ENCODE measurements at places on chromosomes 7 and 10. TPM values are rescaled to one million over a fixed set of nuclear protein-coding genes. Genes with fewer than 3 reads are reported as not detected.

GRCh38 chr10:62732841-62733653 lies 71.5 kb upstream of the ADO start:
- no peak overlapping the region for H3K4me3 ChIP-seq
- H3K36me3 ChIP-seq = peaks cover 2% of the 10 kb centered on the region
- peaks cover 12% of the 10 kb centered on the region for H3K27me3 ChIP-seq
- peaks cover 16% of the 10 kb centered on the region for H3K4me1 ChIP-seq
- DNase-seq = peak; percentile 46

GRCh38 chr7:139488810-139489209 lies 5.3 kb upstream of the KLRG2 start:
- peaks cover 4% of the 10 kb centered on the region for H3K4me1 ChIP-seq
- no peak overlapping the region for H3K4me3 ChIP-seq
- H3K27me3 ChIP-seq = peaks cover 36% of the 10 kb centered on the region
- no peak overlapping the region for H3K27ac ChIP-seq
- no peaks in the 10 kb centered on the region for H3K36me3 ChIP-seq

DNA sequence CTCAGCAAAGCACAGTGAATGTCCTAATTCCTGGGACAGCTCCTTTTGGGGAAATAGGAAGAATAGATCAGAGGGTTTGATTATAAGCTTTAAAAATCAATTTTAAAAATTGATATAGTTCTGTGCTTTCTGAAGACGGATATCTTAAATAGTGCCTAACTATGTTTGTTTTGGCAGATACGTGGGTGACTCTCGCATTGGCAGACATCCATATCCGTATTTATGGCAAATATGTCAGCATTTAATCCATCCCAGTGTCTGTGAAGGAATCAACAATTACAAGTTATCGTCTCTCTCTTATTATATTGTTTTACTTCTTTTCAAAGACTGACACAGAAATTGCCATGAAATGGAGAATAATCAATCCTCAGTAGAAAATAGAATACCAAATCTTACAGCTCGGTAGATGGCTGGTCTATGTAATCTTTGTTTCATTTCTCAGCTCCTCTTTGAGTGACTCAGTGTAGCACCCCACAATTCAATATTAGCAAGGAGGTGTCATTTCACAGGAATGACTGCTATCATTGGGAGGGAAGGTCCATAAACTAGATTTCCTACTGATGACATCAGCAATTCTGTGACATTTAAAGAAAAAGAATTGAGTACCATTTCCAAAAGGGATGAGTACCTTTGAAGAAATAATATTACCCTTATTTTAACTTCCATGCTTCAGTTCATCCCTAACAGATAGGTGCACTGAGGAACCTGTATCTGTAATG lies 186.4 kb upstream of the NFE2L3 start:
- H3K27ac ChIP-seq = no peak overlapping the region
- no peak overlapping the region for H3K4me3 ChIP-seq
- H3K4me1 ChIP-seq = peaks cover 14% of the 10 kb centered on the region
- peaks cover 26% of the 10 kb centered on the region for H3K27me3 ChIP-seq
- DNase-seq = no peak

- no peaks in the 10 kb centered on the region for H3K27me3 ChIP-seq
- no peak for DNase-seq
- H3K4me1 ChIP-seq = no peaks in the 10 kb centered on the region
- H3K36me3 ChIP-seq = no peaks in the 10 kb centered on the region
- no peak overlapping the region for H3K4me3 ChIP-seq
- H3K27ac ChIP-seq = no peak overlapping the region
Observed at GRCh38 chr10:68302503-68302823, 29.4 kb upstream of the HNRNPH3 start.

DNA sequence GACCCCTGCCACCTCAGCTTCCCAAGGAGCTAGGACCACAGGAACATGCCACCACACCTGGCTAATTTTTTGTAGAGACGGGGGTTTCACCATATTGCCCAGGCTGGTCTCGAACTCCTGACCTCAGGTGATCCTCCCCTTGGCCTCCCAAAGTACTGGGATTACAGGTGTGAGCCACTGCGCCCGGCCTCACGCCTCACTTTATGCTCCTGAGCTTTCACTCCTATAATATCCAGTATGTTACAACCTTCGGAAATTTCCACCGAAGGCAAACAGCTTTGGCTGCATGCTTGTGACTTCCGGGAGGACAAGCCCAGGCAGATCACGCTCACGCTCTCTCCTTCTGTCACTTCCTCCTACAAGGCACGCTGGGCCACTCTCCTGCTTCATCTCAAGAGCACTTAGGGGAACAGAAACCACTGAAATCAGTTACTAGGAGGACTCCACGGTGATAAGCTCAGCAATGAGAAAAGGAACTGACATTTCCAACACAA lies 4.4 kb upstream of the MAD1L1 start:
- H3K4me3 ChIP-seq = no peak overlapping the region
- H3K27me3 ChIP-seq = no peaks in the 10 kb centered on the region
- peaks cover 14% of the 10 kb centered on the region for H3K36me3 ChIP-seq
- DNase-seq = no peak
- H3K27ac ChIP-seq = no peak overlapping the region
- H3K4me1 ChIP-seq = peaks cover 11% of the 10 kb centered on the region

GRCh38 chr10:5809527-5810154 lies 3.6 kb downstream of the GDI2 start:
- H3K27me3 ChIP-seq = no peaks in the 10 kb centered on the region
- peaks cover 45% of the 10 kb centered on the region for H3K4me1 ChIP-seq
- DNase-seq = no peak
- peaks cover 25% of the 10 kb centered on the region for H3K36me3 ChIP-seq
- H3K27ac ChIP-seq = peak overlapping the region; percentile 77

DNA sequence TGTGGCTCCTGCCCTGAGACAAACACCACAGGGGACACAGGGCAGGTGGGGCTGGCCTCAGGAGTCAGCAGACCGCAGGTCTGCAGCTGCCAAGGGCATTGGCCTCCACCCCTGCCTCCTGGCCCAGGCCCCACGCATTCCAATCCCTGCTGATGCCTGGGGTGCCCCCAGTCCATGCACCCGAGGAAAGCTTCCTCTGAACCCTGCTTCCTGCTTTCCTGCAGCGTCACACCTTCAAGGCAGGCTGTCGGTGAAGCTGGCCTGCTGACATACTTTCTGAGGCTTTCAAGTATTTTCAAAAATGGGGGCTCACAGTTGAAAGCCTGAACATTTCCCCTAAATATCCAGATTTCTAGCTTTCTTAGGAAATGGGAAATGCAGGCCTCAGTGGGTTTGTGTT lies 22.5 kb upstream of the ANTXRL start:
- H3K27me3 ChIP-seq = no peaks in the 10 kb centered on the region
- H3K4me3 ChIP-seq = no peak overlapping the region
- peak; percentile 27 for DNase-seq
- peaks cover 21% of the 10 kb centered on the region for H3K36me3 ChIP-seq
- peaks cover 7% of the 10 kb centered on the region for H3K4me1 ChIP-seq
- no peak overlapping the region for H3K27ac ChIP-seq

GRCh38 chr7:120274899-120275298 lies 1.9 kb downstream of the KCND2 start:
- H3K27me3 ChIP-seq = peaks cover 29% of the 10 kb centered on the region
- H3K27ac ChIP-seq = no peak overlapping the region
- DNase-seq = no peak
- H3K36me3 ChIP-seq = peaks cover 2% of the 10 kb centered on the region
- peaks cover 5% of the 10 kb centered on the region for H3K4me1 ChIP-seq

DNA sequence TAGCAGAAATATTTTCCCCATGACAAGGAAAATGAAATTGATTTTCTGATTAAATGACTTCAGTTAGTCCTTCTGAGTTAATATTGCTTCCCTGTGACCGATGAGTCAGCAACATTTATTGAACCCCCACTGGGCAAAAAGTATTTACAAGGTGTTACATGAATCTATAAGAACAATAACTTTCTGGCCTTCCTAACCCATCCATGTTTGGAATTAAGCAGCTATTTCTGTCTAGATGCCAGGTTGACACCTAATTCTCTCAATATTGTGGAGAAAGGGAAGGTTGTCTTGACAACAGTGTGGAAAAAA lies 112.9 kb upstream of the JAZF1 start:
- H3K27me3 ChIP-seq = peaks cover 4% of the 10 kb centered on the region
- no peaks in the 10 kb centered on the region for H3K36me3 ChIP-seq
- no peaks in the 10 kb centered on the region for H3K4me1 ChIP-seq
- DNase-seq = no peak
- H3K4me3 ChIP-seq = no peak overlapping the region
- H3K27ac ChIP-seq = no peak overlapping the region

Gene SPDYE2B
- total RNA-seq = not detected

DNA sequence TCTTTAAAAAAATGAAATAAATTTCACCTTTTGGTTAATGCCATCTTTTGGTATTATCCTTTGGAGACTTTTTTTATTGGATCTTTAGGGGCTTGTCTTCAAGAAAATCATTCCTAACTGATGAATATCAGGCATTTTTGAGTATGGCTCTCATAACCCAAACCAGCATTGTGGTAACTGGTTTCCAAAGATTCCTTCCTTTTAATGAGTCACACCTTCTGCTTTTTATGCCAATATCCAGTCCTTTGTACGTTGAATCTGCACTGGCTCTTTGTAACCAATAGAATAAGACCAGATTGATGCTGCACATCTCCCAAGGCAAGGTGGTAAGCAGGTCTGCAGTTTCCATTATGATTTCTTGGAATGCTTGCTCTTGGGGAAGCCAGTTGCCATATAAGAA lies 89.1 kb downstream of the GPR158 start:
- no peaks in the 10 kb centered on the region for H3K27me3 ChIP-seq
- no peaks in the 10 kb centered on the region for H3K36me3 ChIP-seq
- no peak for DNase-seq
- H3K4me1 ChIP-seq = no peaks in the 10 kb centered on the region
- H3K27ac ChIP-seq = no peak overlapping the region

DNA sequence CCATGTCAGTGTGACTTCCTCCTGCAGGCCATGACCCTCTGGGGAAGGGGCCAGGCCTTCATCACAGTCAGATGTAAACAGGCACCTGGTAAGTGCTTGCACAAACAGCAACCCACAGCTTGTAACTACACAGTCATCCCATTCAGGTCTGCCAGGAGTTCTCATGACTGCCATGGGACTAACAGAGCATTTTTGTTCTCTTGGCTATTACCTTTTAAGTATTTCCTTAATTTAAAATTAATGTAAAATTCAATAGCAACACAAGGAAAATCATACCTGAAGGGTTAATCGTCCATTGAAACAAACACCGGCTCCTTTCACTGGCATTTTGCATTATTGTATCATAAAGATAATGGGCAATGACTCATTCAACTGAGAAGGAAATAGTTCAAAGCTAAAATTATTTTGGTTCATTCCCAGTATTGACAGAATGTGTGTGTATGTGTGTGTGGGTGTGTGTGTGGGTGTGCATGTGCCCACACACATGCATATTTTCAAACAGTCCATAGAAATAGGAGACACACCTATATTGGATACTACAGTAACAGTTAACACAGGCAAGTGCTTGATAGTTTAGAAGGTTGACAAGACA lies 307.9 kb downstream of the WDR11 start:
- DNase-seq = no peak
- H3K4me1 ChIP-seq = no peaks in the 10 kb centered on the region
- no peaks in the 10 kb centered on the region for H3K27me3 ChIP-seq
- no peak overlapping the region for H3K4me3 ChIP-seq
- H3K36me3 ChIP-seq = no peaks in the 10 kb centered on the region

- H3K4me1 ChIP-seq = peaks cover 26% of the 10 kb centered on the region
- peaks cover 10% of the 10 kb centered on the region for H3K27me3 ChIP-seq
- DNase-seq = no peak
- H3K27ac ChIP-seq = no peak overlapping the region
- H3K36me3 ChIP-seq = peaks cover 4% of the 10 kb centered on the region
- no peak overlapping the region for H3K4me3 ChIP-seq
Observed at GRCh38 chr10:33252794-33253203, 81.7 kb downstream of the NRP1 start.

Gene TMEM140
- 29.8 TPM for total RNA-seq

Gene FAM171A1
- 8.0 TPM for total RNA-seq

DNA sequence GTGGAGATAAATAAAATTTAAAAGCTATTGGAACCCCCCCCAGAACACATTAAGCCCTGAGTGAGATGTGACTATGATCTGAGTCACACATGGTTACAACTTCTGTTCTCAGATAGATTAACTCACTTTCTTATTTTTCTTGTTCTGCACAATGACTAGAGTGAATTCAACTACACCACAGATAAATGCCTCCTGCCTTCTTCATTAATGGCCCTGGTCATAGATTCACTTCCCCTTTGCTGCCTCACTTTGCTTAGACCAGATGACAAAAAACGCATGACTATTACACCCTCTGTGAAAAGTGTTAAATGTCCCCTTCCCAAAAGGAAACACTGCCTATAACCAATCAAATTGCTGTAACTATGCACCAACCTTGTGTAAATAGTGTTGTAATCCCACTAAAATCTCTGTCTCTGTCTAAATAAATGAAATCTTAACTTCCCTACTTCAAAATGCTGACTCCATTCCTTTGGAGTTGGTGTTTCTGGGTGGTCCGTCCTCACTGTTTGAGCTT lies 49.4 kb downstream of the AKR1D1 start:
- H3K36me3 ChIP-seq = no peaks in the 10 kb centered on the region
- no peak overlapping the region for H3K27ac ChIP-seq
- H3K4me1 ChIP-seq = no peaks in the 10 kb centered on the region
- peaks cover 5% of the 10 kb centered on the region for H3K27me3 ChIP-seq

Gene PNLIPRP1
- total RNA-seq = not detected

- no peak overlapping the region for H3K4me3 ChIP-seq
- H3K27me3 ChIP-seq = no peaks in the 10 kb centered on the region
- peaks cover 8% of the 10 kb centered on the region for H3K36me3 ChIP-seq
- DNase-seq = no peak
- H3K27ac ChIP-seq = no peak overlapping the region
- H3K4me1 ChIP-seq = peaks cover 6% of the 10 kb centered on the region
Observed at GRCh38 chr7:77899516-77899915, 100.9 kb downstream of the PHTF2 start.

- H3K36me3 ChIP-seq = no peaks in the 10 kb centered on the region
- peak overlapping the region; percentile 83 for H3K4me3 ChIP-seq
- no peaks in the 10 kb centered on the region for H3K27me3 ChIP-seq
- H3K27ac ChIP-seq = peak overlapping the region; percentile 80
Observed at GRCh38 chr10:105837951-105838350, 1196.9 kb downstream of the SORCS3 start.

DNA sequence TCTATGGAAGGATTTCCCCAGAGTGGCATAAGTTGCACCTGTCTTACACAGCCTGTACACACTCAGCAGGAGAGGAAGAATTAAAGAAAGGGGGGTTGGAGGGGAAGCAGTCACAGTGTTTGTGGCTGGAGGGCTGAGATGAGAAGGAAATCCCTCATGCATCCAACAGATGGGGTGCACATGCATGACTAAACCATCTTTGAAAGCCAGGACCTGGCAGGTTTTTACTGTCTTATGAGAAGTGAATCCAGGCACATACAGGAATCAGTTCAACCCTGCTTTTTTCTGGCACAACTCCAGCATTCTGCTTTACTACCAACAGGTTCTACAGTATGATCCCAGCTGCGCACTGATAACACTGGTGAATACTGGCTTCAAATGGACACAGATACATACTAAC lies 107.7 kb downstream of the CACNA2D1 start:
- no peaks in the 10 kb centered on the region for H3K27me3 ChIP-seq
- no peak overlapping the region for H3K27ac ChIP-seq
- DNase-seq = no peak
- no peak overlapping the region for H3K4me3 ChIP-seq

Gene LMOD2
- total RNA-seq = not detected
